Left renal cortex interstitium (tissue), 4 donors: ENCODE measurements at places on chromosomes 7 and 10.

GRCh38 chr10:114053946-114054345 lies 10.3 kb downstream of the ADRB1 start:
- DNase-seq, result no peak

- no peak for DNase-seq
Observed at GRCh38 chr7:13091974-13092707, 404.7 kb downstream of the ARL4A start.

DNA sequence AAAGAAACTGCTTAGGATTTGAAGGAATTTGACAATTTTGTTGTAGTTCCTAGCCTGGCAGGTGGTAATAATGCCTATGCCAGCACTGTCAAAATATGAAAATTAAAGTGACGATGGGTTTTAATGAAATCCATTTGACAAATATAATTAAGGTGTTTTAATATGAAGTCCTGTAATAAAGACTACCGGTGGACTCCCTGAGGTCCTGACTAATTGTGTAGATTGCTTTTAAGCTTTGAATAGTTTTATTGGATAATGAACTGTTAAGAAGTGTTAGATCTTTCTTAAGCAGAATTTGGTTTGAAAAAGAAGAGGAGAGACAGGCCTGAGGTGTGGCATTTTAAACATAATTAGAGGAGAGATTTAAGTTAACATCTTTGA lies 197.2 kb downstream of the VTI1A start:
- no peak for DNase-seq

GRCh38 chr7:27899601-27900000 lies 159.6 kb downstream of the TAX1BP1 start:
- no peak for DNase-seq

DNA sequence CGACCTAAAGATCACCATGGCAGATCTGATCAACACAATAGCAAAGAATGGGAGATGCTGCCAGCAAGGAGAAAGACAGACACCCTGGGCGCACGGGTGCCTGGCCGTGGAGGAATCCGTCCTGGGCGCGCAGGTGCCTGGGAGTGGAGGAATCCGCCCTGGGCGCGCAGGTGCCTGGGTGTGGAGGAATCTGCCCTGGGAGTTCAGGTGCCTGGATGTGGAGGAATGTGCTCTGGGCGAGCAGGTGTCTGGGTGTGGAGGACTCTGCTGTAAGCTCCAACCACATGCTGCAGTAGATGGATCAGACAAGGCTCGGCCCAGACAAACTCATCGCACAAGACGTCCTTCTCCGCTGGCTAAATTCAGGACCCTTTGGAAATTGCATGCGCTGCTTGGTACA lies 346.3 kb upstream of the ADARB2 start:
- no peak for DNase-seq

DNA sequence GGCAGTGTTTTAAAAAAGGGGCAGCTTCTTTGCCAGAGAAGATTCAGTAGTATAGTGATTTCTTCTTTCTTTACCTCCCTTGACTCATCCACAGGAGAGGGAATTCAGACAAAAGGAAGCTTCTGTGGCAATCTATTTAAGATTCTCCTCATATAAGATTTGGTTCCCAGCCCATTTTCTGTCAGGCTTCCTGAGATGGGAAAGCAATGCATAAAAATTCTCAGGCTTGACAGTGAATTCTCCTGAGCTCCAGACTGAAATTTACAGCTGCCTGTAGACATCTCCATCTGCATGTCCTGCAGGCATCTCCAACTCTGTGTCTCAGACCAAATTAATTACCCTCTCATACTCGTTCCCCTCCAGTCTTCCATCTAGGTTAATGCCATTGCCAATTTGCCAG lies 72.8 kb downstream of the TSPAN12 start:
- DNase-seq, result no peak
